ENCODE measurements at places on chromosomes 13 and 19. TPM values are rescaled to one million over a fixed set of nuclear protein-coding genes. Genes with fewer than 3 reads are reported as not detected.

Gene SPRYD7
- 11.4 TPM for total RNA-seq

Gene PAN3
- total RNA-seq = 36.2 TPM

Gene ODAD3
- 4.3 TPM for total RNA-seq

DNA sequence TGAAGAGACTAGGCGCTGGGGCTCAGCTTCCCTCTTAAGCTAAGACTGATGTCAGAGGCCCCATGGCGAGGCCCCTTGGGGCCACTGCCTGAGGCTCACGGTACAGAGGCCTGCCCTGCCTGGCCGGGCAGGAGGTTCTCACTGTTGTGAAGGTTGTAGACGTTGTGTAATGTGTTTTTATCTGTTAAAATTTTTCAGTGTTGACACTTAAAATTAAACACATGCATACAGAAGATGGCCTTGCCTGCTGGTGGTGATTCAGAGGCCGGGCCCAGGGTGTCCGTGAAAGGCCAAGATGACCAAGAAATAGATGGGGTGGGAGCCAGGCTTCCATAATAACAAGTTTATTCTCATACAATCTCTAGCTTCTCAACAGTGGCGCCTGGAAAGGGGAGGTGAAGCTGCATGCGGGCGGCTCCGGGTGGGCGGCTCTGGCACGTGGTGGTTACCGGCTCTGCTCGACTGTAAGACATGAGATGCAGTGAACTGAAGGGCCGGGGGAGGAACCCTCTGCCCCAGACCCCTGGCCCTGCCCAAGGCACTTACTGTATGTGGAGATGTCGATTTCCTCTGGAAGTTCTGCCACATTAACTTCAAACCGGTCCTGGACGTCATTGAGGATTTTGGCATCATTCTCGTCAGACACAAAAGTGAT lies 10.5 kb downstream of the DDX39A start:
- DNase-seq = no peak

DNA sequence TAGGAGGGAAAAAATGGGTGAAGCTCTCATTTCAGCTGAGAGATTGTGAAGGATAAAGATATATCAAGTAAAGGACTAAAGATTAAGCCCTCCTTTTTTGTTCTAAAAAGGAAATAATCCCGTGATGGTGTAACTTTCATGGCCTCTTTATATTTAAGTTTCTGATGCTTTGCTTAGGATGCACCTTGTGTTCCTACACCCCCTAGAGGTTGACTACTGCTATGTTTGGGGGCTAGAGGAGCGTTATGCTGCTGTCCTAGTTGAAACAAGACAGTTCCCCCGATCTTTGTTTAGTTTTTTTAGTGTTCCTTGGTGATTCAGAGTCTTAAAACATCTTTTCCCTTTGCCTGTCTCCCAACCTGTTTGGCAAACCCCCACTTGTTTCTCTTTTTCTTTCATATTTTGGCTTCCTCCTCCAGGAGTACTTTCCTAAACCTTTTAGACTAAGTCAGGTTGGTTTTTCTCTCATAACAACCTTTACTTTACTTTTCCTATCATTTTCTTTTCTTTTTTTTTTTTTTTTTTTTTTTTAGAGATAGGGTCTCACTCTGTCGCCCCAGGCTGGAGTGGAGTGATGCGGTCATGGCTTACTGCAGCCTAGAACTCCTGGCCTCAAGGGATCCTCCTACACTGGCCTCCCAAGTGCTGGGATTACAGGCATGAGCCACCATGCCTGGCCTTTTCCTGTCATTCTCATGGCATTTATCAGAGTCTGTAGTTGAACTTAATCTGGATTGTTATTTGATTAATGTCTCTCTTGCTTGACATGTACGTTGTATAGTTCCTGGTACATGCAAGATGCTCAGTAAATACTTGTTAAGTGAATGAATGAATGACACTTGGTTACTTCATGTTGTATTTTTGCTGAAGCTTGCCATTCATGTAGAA lies 2.8 kb downstream of the UBA2 start:
- no peak for DNase-seq

All from lower lobe of right lung (tissue), 2 donors.